ENCODE measurements at places on chromosomes 3 and 15. TPM values are rescaled to one million over a fixed set of nuclear protein-coding genes. Genes with fewer than 3 reads are reported as not detected.

- no peak for DNase-seq
Measured at GRCh38 chr15:92524161-92524560, 130.5 kb downstream of the ST8SIA2 start.

GRCh38 chr3:175007306-175007705 lies 148.2 kb downstream of the NAALADL2 start:
- DNase-seq = no peak

DNA sequence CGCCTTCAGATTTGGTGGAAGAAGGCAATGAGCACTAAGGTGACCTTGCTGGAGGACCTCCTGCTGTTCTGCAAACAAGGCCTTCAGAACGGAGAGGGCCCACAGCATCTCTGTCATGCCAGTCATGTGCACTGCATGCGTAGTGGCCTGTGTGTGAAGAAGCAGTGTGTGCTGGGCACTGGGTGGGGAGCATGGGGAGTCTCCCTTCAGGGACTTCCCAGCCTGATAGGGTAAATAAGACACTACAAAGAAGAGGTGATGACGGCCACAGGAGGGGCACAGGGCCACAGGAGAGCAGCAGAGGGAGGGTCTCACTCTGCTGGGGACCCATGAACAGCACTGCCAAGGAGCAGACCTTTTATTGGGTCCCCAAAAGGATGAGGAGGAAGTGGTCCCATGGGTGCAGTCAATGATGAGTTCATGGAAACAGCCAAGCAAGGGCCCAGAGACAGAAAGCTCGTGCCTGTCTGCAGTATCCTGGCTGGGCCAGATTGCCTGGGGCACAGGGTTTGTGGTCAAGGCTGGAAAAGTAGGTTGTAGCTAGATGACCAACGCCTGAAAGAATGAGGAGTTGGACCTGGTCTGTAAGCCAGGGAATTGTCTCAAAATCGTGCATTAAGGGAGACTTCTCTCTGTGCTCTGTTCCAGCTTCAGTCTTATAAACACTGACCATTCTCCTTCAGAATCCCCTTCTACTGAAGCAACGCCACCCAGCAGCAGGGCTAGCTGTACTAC lies 67.8 kb upstream of the SEC61A1 start:
- DNase-seq = no peak

DNA sequence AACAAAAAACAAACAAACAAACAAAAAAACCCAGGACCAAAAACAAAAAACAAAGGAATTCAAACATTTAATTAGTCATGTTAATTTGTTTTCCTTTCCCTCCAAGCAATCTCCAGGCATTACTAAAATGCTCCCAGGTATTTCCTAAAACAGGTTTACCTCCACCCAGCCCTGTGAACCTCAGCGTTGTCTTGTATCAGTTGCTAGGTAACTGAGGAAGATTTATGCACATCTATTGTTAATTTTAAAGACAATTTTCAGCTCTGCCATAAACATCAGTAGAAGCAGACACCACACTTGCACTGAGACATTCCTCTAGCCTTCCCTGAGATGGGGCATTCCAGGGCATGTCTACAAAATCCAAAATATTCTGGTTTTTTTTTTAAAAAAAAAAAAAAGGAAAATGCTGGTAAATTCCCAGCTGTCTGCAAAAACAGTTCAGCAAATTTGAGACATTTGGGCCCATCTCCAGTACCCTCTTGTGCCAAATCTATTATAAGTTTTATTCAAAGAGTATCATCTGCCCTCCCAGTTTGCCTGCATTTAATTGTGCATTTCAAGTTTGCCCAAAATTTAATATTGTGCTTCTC lies 227.6 kb downstream of the ADAMTS9 start:
- DNase-seq = no peak

GRCh38 chr3:177596816-177597271 lies 399.6 kb upstream of the TBL1XR1 start:
- no peak for DNase-seq

GRCh38 chr15:46848704-46849103 lies 868.6 kb upstream of the SEMA6D start:
- no peak for DNase-seq

- DNase-seq = no peak
Measured at GRCh38 chr3:191882289-191882688, 421.3 kb downstream of the PYDC2 start.

DNA sequence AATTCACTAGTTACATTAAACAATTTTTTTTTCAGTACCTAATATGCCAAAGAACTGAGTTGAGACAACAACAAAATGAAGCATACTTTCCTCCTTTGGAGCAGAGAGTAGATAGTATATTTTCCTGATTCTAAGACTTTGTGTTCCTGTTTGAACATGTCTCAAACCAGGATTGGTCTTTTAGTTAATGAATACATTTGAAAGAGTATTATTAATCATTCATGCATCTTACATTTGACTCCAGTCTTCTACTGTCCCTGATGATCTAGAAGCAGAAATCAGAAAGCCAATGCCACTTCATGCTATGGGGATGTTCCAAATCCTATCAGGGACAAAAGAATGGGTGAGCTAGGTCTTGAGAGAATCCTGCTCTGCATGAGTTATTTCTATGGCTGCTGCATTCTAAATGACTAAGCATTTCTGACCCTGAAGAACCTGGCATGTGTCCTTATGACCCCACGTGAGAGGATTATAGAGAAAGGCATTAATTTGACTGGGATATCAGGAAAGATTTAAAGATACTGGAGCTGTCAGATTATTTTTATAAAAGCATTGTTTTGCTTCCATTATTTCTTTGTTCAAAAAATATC lies 32.9 kb upstream of the MBNL1 start:
- DNase-seq = no peak

- no peak for DNase-seq
Measured at GRCh38 chr15:49063402-49064280, 17.4 kb upstream of the SECISBP2L start.

GRCh38 chr3:46238386-46238785 lies 3.9 kb upstream of the CCR3 start:
- DNase-seq = no peak

Gene PIERCE2
- 0.69 TPM for total RNA-seq

Gene GOLGA6D
- not detected for total RNA-seq

Gene TJP1
- total RNA-seq = 0.16 TPM

Gene MCTP2
- total RNA-seq = 49.9 TPM

Gene TMEM212
- total RNA-seq = not detected

Gene POC1A
- total RNA-seq = 28.6 TPM

Gene STAB1
- total RNA-seq = 0.19 TPM

Gene ZPLD1
- total RNA-seq = 0.32 TPM

Gene TMCO5A
- total RNA-seq = not detected

Gene ATP8B4
- 14.0 TPM for total RNA-seq
